ENCODE measurements at places on chromosomes 1 and 21. TPM values are rescaled to one million over a fixed set of nuclear protein-coding genes. Genes with fewer than 3 reads are reported as not detected.

GRCh38 chr1:45589861-45590260 lies 6.0 kb downstream of the NASP start:
- peaks cover 16% of the 10 kb centered on the region for H3K4me1 ChIP-seq
- H3K4me3 ChIP-seq = no peak overlapping the region
- 0 out of 2 replicates have a peak, but pooled peaks cover 6% of the 10 kb centered on the region for H3K36me3 ChIP-seq

DNA sequence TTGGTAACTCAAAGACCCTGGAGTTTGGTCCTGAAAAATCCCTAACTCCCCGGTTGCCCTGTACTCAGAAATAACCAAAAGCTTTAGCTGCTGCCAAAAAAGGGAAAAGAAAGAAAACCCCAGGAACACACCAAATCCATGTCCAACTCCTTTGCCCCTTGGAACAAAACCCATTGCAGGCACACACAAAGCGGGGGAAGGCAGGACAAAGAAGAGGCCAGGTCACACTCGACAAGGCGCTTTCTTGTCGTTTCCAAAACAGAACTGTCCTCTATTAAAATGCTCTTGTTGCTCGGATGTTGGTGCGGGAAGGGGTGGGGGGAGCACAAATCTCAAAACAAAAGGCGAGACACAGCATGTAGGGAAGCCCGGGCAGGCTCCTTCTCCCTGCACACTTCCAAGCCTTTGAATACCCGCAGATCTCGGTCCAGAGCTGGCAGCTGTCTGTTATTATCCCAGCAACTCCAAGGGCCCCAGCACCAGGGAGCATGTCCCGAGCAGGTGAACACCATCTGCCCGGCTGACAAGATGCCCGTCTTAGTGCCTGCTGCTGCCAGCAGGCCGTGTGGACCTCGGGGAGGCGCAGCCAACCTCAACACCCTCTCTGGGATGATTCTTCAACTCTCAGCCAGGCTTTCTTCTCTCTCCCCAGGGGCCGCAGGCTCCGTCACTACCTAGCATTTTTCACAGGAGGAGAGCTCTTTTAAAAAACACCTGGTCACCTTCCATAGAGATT lies 96.4 kb downstream of the SSBP3 start:
- peaks cover 22% of the 10 kb centered on the region for H3K4me1 ChIP-seq
- DNase-seq = no peak
- H3K36me3 ChIP-seq = no peaks in the 10 kb centered on the region
- H3K27me3 ChIP-seq = no peaks in the 10 kb centered on the region
- H3K4me3 ChIP-seq = no peak overlapping the region
- no peak overlapping the region for H3K27ac ChIP-seq

GRCh38 chr1:81129366-81129765 lies 671.4 kb upstream of the ADGRL2 start:
- no peak overlapping the region for H3K27ac ChIP-seq
- DNase-seq = no peak
- no peaks in the 10 kb centered on the region for H3K4me1 ChIP-seq
- H3K4me3 ChIP-seq = no peak overlapping the region
- no peaks in the 10 kb centered on the region for H3K36me3 ChIP-seq

- DNase-seq = no peak
- no peaks in the 10 kb centered on the region for H3K36me3 ChIP-seq
- H3K4me3 ChIP-seq = no peak overlapping the region
These were observed 3.3 kb upstream of the RPS6KA1 start for GRCh38 chr1:26526287-26526686.

DNA sequence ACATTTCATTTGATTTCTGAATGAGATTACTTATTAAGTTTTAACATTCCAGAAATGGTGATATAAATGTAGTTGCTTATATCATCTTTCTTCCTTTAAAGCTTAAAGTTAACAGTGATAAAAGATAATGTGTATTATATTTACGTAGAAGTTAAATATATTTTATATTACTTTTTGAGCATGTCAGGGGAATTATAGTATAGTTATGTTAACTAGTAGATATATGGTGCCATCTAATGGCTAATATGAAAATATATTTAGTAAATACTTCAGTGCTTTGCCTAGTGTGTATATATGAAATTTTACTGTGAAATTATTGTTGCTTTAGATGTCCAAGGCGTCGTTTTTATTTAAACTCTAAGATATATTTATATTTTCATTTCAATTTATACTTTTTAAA lies 51.5 kb downstream of the SYT14 start:
- H3K36me3 ChIP-seq = no peaks in the 10 kb centered on the region
- no peaks in the 10 kb centered on the region for H3K27me3 ChIP-seq
- H3K4me1 ChIP-seq = no peaks in the 10 kb centered on the region
- no peak overlapping the region for H3K27ac ChIP-seq
- peak; percentile 64 for DNase-seq

- no peak overlapping the region for H3K4me3 ChIP-seq
- H3K4me1 ChIP-seq = no peaks in the 10 kb centered on the region
- H3K36me3 ChIP-seq = no peaks in the 10 kb centered on the region
- no peaks in the 10 kb centered on the region for H3K27me3 ChIP-seq
- no peak overlapping the region for H3K27ac ChIP-seq
These were observed 13.4 kb upstream of the ODF2L start for GRCh38 chr1:86409416-86410021.

DNA sequence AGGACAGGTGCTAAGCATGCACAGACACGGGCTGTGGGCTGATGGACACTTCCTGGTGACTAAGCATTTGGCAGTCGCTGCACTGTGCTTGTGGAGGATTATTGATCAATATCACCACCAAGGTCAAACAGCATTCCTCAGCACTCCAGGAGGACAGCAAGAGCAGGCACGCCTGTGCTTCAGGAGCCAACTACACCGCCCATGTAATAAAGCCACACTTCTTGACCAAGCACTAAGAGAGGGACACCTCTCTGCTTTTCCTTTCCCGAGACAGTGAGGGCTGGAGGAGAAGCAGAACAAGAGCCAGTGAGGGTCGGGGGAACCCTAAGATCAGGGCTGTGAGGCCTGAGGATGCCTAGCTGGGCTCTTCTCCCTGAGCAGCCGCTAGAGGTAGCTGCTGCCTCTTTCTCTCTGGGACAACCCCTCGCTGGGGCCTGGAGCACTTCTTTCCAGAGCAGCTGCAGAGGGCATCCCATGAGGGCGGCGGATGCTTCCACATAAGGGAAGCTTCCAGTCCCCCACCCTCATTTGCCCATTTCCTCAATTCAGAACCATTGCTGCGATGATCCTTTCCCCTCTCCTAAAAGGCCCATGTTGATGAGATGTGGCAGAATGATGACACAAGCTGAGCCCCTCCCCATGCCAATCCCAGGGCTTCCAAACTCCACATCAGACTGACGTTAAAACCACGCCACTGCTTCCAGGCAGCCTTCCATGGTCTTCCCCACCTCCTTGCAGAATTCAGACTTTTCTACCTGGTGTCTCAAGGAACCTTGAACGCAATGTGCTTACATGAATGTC lies 19.1 kb downstream of the RAB7B start:
- H3K27me3 ChIP-seq = no peaks in the 10 kb centered on the region
- no peaks in the 10 kb centered on the region for H3K4me1 ChIP-seq
- peak; percentile 82 for DNase-seq

- H3K4me1 ChIP-seq = peaks cover 16% of the 10 kb centered on the region
- no peaks in the 10 kb centered on the region for H3K27me3 ChIP-seq
- peak; percentile 57 for DNase-seq
These were observed 199.4 kb upstream of the EDN2 start for GRCh38 chr1:41683681-41684500.

DNA sequence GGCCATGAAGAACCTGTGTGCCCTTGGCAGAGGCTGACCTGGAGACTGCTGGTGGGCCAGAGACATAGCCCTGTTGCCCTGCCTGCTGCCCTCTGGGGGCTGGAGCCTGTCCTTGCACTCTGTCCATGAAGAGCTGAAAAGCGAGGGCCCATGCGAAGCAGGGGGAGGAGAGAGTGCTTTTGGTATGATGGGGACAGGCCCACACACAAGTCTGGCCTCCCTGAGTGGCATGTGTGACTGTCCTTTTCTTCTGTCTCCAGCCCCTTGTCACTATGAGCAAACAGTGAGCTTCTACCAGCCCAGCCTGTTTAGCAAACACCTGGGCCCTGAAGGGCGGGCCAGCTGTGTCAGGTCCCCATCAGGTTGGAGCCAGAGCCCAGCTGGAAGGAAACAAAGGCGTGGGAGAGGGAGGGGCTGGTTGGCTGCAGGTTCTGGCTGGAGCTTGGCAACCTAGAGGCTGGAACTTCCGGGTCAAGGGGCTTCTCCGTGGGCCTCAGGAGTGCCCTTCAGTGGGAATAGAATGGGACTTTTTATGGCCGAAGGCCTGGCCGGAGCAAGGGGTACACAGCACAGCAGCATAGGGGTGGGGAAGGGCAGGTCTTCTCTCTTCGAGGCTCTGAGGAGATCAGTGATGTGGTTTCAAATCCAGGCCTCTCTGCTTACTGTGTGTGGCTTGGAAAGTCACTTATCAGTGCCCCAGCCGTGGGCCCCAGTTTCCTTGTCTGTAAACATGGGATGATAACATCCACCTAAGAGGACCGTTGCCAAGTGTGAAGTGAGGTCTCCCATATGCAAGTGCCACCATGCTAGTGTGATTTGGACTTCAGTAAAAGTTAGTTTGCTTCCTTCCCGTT lies 14.3 kb downstream of the QSOX1 start:
- no peak overlapping the region for H3K27ac ChIP-seq
- no peak overlapping the region for H3K4me3 ChIP-seq
- peak; percentile 58 for DNase-seq
- 0 out of 2 replicates have a peak, but pooled peaks cover 6% of the 10 kb centered on the region for H3K4me1 ChIP-seq
- peaks cover 12% of the 10 kb centered on the region for H3K36me3 ChIP-seq

GRCh38 chr21:31682620-31683019 lies 23.1 kb downstream of the SOD1 start:
- DNase-seq = no peak
- no peaks in the 10 kb centered on the region for H3K27me3 ChIP-seq
- no peak overlapping the region for H3K4me3 ChIP-seq
- H3K27ac ChIP-seq = no peak overlapping the region
- H3K36me3 ChIP-seq = peaks cover 64% of the 10 kb centered on the region

DNA sequence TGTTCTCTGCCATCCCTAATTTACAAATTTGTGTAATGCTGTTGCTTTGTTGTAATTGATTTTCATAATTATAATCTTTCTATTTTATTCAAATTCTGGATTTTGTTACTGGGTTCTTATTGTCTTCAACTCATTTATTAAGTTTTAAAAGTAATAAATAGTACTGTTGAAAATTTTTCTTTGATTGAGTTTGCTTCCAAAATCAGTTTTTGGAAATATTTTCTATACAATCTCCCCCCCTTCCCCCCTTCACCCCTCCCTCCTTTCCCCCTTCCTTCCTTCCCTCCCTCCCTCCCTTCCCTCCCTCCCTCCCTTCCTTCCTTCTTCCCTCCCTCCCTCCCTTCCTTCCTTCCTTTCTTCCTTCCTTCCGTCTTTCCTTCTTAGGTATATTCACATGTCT lies 6.0 kb upstream of the TMPRSS15 start:
- H3K36me3 ChIP-seq = no peaks in the 10 kb centered on the region
- no peak for DNase-seq
- H3K4me3 ChIP-seq = no peak overlapping the region
- H3K27me3 ChIP-seq = no peaks in the 10 kb centered on the region

GRCh38 chr1:3742439-3743298 lies 9.6 kb upstream of the CCDC27 start:
- H3K4me3 ChIP-seq = no peak overlapping the region
- no peak overlapping the region for H3K27ac ChIP-seq
- peak; percentile 30 for DNase-seq

GRCh38 chr1:198132060-198132781 lies 24.6 kb upstream of the NEK7 start:
- H3K4me3 ChIP-seq = no peak overlapping the region
- H3K4me1 ChIP-seq = peaks cover 13% of the 10 kb centered on the region
- H3K27ac ChIP-seq = no peak overlapping the region
- no peaks in the 10 kb centered on the region for H3K27me3 ChIP-seq
- H3K36me3 ChIP-seq = no peaks in the 10 kb centered on the region

GRCh38 chr1:190022709-190023108 lies 455.0 kb downstream of the BRINP3 start:
- H3K4me1 ChIP-seq = no peaks in the 10 kb centered on the region
- H3K36me3 ChIP-seq = no peaks in the 10 kb centered on the region
- no peak overlapping the region for H3K27ac ChIP-seq
- no peak overlapping the region for H3K4me3 ChIP-seq
- H3K27me3 ChIP-seq = no peaks in the 10 kb centered on the region

- no peak for DNase-seq
- H3K4me3 ChIP-seq = no peak overlapping the region
- H3K27me3 ChIP-seq = peaks cover 6% of the 10 kb centered on the region
- no peaks in the 10 kb centered on the region for H3K4me1 ChIP-seq
- no peaks in the 10 kb centered on the region for H3K36me3 ChIP-seq
These were observed 2.9 kb upstream of the TFF3 start for GRCh38 chr21:42317826-42318746.

DNA sequence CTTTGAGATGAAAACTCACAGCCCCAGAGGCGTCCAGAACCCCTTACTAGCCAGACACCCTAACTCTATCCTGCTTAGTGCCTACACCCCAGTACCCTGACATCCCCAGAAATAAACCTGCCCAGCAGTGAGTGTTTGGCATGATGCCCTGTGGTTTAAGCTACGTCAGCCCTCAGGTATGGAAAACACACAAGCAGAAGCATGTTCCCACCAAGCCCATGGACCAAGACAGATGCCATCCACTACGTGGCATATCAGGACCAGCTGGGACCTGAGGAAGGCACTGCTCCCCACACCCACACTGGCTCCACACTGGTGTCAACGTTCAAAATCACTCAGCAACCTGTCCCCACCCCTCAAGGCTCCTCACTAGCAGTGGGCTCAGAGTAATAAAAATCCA lies 116.4 kb downstream of the SYT2 start:
- H3K27ac ChIP-seq = no peak overlapping the region
- peaks cover 13% of the 10 kb centered on the region for H3K4me1 ChIP-seq
- no peaks in the 10 kb centered on the region for H3K27me3 ChIP-seq
- DNase-seq = peak; percentile 27
- no peak overlapping the region for H3K4me3 ChIP-seq

GRCh38 chr1:243499248-243499647 lies 243.4 kb downstream of the SDCCAG8 start:
- no peak overlapping the region for H3K27ac ChIP-seq
- no peak for DNase-seq
- H3K4me3 ChIP-seq = no peak overlapping the region
- H3K27me3 ChIP-seq = no peaks in the 10 kb centered on the region
- 0 out of 2 replicates have a peak, but pooled peaks cover 8% of the 10 kb centered on the region for H3K36me3 ChIP-seq

Gene CYP4A22
- not detected for total RNA-seq

Gene KRTAP7-1
- not detected for total RNA-seq

Gene BRINP3
- not detected for total RNA-seq

Gene LRRC53
- total RNA-seq = not detected

Gene PLA2G5
- total RNA-seq = not detected

Gene GJB5
- not detected for total RNA-seq
